ENCODE measurements at places on chromosomes 5 and 9.

- no peak for DNase-seq
Observed at GRCh38 chr5:98535901-98536300, 237.6 kb upstream of the RGMB start.

GRCh38 chr9:98146101-98146991 is 27.3 kb upstream of the TRIM14 start:
- no peak for DNase-seq

DNA sequence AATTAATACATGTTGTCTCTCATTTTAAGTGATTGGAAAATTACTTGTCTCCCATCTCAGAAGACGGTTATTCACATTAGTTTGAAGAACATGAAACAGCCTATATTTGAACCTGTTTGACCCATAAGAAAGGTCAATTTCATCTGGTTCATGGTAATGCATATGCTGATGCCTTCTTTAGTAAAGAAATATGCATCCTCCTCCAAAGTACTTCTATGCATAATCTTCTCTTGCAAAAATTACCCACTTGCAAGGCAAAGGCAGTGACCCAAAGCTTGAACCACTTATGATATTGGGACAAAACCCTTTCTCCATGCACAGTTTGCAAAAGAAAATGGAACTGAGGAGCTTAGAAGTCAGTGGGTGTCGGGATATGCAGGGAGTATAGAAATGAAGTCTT is 65.4 kb upstream of the IRX1 start:
- DNase-seq: no peak

- DNase-seq: no peak
Observed at GRCh38 chr5:124980163-124980941, 233.9 kb upstream of the ZNF608 start.

DNA sequence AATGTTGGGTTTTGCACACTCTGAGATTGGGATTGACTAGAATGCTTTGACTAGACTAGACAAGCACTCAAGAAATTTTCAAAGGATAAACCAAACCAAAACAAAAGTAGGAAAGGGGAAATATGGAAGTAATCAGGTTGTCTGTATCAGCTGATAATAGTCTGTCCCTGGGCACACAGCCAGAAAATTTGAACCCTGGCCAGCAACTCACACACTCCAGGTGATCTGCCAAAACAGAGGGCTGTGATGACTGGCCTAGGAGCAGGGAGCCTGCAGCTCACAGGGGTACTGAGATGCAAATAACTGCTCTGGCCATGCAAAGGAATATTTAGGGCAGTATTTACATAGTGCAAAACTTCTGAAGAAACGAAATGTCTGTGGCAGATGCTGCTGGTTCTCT is 112.3 kb upstream of the SMIM23 start:
- no peak for DNase-seq

DNA sequence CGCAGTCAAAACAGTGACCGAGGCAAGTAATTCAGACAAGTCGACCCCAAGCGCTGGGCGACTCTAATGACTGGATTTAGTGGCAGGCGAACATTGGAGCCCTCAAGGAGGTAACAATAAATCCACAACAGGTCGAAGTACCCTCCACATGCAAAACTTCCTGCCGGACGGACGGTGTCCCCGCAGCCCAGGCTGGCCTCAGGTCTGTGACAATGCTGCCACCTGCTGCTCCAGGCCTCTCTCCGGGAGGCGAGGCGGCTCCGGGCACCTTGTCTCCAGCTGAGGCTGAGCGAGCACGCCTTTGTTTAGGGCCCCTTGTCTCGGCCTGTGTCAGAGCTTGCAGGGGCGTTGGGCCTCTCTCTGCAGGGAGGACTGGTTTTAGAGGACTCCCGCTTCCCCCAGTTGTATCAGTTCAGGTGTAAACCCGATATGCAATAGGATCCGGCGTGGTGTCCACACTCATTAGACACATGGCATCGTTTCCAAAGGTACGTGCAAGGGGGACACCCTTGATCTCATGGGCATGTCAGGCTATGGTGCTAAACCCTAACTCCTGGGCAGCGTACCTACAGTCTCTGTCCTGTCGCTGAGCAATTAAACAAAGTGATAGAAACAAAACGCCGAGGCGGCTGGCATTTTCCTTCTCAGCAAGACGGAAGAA is 628.0 kb upstream of the ADAMTS16 start:
- DNase-seq: no peak

DNA sequence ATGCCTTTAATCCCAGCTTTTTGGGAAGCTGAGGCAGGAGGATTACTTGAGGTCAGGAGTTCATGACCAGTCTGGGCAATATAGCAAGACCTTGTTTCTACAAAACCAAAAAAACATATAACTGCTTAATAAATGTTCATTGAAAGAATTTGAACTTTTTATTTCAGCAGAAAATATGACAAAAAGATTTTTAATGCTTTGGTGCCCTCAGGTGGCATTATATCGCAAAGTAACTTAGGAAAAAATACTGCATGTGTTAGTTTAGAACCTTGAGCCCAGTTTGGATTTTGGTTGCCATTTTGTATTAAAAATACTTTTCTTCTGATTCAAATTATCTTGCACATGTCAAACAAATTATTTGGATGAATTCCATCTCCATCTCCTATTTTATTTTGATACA is 103.2 kb downstream of the GPBP1 start:
- DNase-seq: no peak

DNA sequence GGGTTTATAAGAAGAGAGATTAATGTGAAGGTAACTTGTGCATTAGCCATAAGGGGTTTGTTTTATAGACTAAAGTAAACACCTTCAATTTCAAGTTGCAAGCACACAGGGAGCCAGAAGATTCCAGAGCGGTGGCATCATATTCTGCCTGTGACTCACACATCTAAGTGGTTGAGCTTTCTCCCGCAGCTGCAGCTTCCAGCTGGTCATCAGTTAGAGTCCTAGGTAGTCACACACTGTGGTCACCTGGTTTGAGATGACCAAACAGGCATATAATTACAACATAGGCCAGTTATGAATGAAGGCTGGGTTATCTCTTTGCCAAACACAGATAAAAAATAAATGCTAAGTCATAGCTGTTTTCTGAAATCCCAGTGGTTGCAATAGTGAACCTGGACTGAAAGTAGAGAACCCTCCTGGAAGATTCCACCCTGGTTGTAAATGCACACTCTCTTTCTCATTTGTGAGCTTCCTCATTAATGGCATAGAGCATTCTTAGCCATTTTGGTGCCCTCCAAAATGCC is 171.3 kb downstream of the GDNF start:
- no peak for DNase-seq

- peak; percentile 11 for DNase-seq
Observed at GRCh38 chr9:135960411-135961276, 529 bp downstream of the UBAC1 start.

- no peak for DNase-seq
Observed at GRCh38 chr5:74296685-74297408, 343.7 kb downstream of the ENC1 start.

DNA sequence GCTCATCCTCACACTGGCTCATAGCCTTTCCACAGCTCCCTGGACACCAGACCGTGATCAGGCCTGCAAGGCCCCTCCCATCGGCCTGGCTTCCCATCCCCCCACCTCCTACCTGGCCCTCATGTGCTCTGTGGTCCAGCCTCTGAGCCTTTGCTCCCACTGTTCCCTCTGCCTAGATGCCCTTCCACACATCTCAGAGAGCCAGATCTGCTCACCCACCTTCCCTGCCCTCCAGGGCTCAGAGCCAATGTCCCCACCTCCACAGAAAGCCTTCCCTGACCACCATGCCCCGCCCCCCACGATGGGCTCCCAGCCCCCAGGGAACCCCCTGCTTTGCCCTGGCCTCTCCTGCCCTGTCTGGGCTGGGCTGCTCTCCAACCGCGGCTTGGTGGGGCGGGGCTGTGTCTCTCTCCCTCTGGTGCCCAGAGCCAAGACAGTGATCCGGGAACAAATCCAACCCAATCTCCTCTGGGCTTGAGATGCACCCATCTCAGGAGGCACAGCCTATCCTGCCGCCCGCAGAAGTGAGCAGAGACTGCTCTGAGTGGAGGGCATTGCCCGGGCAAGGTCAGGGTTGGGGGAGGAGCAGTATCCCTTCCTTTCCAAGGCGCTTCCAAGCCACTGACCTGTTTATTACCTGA is 1.6 kb downstream of the NINJ1 start:
- DNase-seq: no peak

DNA sequence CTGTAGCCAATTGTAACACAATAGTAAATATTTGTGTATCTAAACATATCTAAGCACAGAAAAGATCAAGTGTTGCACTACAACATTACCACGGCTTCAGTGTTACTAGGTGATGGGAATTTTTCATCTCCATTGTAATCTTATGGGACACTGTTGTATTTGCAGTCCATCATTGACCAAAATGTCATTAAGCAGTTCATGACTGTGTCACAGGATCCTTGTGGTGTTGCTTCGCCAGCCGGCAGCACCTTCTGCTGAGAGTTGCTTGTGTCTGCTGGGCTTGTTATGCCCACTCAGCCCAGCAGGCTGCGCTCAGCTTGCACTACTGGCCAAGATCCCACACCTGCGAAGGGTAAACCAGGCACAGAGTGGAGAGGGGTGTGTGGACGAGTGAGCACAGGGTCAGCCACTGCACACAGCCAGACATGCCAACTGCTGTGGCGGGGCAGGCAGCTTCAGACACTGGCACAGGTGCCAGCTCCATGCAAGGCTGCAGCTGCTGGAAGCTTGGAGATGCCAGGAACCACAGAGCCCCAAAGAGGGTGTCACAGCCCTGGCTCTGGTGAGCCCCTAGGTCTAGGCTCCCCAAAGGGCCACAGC is 273.7 kb downstream of the CETN3 start:
- no peak for DNase-seq

DNA sequence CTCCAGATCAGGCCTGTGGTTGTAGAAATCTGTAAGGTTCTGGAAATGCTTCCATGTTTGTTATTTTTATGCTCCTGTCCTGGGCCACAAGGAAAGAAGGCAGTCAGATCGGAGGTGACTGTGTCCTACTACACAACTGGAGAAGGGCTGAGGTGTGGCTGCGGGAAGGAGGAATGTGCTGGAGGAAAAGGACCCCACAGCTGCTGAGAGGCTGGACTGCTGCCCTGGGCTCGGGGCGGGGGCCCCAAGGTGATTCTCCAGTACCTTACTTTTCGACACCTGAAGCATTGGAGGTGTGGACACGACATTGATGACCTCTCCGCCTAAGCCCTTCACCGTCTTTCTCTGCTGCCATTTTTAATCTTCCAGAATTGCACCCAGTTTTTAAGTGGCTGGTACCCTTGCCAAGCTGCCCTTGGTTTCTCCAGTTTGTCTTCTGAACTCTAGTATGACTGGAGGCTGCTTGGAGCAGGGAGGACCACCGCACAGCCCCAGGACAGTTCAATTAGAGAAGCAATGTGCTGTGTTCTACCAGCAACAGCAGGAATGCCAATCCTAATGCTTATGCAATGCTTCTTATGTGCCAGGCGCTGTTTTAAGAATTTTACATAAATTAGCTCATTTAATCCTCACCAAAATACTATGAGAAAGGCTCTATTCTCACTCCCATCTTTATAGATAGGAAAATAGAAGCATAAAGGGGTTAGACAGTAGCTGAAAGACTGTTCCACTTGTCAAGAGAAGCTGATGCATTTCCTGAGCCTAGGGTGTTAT is 13.5 kb upstream of the ANKRD33B start:
- no peak for DNase-seq

GRCh38 chr9:18466101-18466500 is 7.9 kb upstream of the ADAMTSL1 start:
- no peak for DNase-seq

DNA sequence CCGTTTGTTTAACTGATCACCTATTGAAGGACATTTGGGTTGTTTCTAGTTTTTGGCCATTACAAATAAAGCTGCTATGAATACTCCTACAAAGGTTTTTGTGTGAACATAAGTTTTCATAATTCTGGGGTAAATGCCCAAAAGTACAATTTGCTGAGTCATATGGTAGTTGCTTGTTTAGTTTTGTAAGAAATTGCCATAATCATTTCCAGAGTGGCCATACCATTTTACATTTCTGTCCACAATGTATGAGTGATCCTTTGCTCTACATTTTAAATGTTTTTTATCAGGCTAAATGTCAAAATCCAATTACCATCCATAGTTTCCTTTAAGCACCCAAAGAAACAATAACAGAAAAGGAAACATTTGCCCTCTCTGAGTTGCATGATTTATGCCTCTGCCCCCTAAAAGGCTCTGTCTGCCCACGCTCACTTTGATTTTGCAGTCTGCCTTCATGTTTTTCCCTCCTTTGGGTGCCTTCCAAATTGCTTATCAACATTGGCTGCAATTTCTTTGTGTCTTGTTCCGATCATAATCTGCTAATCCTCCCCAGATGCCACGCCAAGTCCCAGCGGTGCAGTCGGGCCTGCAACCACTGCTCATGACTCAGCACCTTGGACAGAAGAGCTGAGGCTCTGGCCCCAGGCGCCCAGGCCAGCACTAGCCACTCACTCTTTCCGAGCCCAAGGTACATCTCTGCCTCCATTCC is 339.2 kb downstream of the PIK3R1 start:
- DNase-seq: no peak

GRCh38 chr5:104016646-104017045 is 454.1 kb upstream of the NUDT12 start:
- DNase-seq: no peak

- no peak for DNase-seq
Observed at GRCh38 chr5:103703617-103704016, 141.0 kb upstream of the NUDT12 start.

DNA sequence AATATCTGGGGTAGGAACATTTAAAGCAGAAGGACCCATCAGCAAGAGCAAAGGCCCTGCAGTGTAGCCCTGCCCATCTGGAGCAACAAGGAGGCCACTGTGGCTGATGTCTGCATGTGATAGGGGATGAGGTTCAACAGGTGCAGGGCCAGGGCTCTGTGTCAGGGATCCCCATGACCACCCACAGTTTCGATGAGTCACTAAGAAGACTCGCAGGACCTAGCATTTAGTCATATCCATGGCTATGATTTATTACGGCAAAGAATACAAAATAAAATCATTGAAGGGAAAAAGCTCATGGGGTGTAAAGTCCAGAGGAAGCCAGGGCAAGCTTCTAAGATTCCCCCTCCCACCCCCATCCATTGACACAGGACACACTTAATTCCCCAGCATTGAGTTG is 188.6 kb downstream of the ADGRV1 start:
- no peak for DNase-seq

DNA sequence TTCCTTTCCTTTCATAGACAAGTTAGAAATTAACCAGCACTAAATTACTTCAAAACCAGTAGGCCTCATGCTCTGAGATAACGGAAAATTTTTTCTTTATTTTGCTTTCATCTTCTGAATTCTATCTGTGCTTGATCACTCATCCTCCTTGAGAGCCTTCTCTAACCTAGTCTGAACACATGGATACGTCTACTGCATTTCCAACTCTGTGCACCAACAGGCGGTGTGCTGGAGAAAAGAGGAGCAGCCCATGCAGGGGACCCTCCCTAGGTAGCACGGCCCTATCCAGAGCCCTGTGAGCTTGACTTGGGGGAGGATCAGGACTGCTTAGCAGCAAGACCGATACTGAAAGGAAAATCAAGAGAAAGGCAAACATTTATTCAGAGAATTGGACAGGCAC is 149.8 kb downstream of the AUH start:
- peak; percentile 53 for DNase-seq

DNA sequence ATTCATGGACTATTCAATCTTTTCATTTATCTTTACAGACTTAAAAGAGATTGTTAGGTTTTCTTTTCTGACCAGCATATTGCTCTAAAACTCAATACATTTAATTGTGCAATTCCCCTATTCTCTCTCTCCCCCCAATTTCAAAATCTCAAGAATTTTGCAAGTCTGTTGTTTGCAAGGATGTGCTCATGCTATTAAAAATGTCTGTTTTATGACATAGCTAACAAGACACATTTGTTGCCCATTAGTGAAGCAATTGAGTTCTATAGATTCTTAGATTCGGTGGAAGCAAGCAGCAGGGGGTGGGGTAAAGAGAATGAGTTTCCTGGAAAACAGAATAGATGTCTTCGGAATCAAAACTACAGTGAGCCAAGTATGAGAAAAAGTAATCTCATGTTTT is 8.5 kb upstream of the CSNK1A1 start:
- no peak for DNase-seq
